Testis (tissue), 5 donors: ENCODE measurements at places on chromosomes 11 and 22. TPM values are rescaled to one million over a fixed set of nuclear protein-coding genes. Genes with fewer than 3 reads are reported as not detected.

GRCh38 chr11:8532475-8532874, 61.6 kb downstream of the STK33 start:
- no peak for DNase-seq

- DNase-seq: no peak
Observed at GRCh38 chr22:26450453-26451185, 21.6 kb downstream of the ASPHD2 start.

GRCh38 chr11:123573286-123573685, 81.1 kb downstream of the SCN3B start:
- DNase-seq: no peak

- peak; percentile 58 for DNase-seq
Observed at GRCh38 chr22:30541961-30542810, 4.4 kb downstream of the SEC14L6 start.

- DNase-seq: peak; percentile 39
Observed at GRCh38 chr22:34111210-34111824, 191.0 kb upstream of the LARGE1 start.

DNA sequence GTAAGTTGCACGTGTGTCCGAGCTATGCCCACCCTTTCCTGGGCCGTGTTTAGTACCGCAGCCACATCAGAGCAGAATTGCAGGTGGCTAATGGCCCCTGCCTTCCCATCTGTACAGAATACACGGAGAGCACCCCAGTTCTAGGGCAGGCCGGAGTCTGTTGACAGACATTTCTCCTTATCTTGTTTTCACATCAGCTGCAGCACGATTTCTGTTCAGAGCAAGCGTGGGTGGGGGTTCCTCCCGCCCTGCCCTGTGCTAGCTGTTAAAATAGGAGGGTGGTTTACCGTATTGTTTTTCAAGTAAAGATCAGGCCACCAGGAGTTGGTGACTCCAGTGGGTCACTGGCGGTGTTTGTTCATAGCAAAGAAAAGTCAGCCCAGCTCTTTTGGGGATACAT, 41.1 kb downstream of the UBASH3B start:
- no peak for DNase-seq

DNA sequence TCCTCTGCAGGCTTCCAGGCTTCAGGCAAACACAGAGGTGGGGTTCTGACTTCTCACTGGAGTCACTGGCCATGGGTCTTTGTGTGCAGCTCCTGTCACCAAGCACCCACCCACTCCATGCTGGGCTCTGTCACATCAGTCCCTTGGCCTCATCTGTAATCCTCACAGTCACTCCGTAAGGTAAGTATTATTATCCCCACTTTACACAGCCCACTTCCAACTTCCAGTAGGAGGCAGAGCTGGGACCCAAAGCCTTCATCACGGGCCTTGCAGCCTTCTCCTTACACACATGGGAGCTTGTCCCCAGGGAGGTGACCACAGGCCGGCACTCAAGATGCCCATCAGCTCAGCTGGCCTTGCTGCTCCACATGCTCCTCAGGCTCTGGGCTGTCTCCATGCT, 266.7 kb upstream of the B3GAT1 start:
- no peak for DNase-seq

DNA sequence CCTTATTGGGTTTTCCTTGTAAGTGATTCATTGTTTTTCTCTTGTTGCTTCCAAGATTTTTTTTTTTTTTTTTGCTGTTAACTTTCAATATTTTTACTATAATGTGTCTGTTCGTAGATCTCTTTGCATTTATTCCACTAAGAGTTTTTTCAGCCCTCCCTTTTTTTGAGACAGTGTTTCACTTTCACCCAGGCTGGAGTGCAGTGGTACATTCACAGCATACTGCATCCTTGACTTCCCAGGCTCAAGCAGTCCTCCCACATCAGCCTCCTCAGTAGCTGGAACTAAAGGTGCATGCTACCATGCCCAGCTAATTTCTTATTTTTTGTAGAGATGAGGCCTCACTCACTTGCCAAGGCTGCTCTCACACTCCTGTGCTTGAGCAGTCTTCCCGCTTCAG, 1282.0 kb upstream of the CNTN5 start:
- DNase-seq: peak; percentile 74

GRCh38 chr11:64100360-64100759, 64.6 kb downstream of the FLRT1 start:
- no peak for DNase-seq

RBM14 gene
- 85.2 TPM for polyA plus RNA-seq

VPREB3 gene
- 1.2 TPM for polyA plus RNA-seq

OR4D5 gene
- not detected for polyA plus RNA-seq
